ENCODE measurements at places on chromosomes 1 and 21.

GRCh38 chr1:29330856-29331255 lies 94.5 kb downstream of the PTPRU start:
- DNase-seq, result no peak

- no peak for DNase-seq
These were observed 206.5 kb downstream of the ZP4 start for GRCh38 chr1:237684236-237684635.

DNA sequence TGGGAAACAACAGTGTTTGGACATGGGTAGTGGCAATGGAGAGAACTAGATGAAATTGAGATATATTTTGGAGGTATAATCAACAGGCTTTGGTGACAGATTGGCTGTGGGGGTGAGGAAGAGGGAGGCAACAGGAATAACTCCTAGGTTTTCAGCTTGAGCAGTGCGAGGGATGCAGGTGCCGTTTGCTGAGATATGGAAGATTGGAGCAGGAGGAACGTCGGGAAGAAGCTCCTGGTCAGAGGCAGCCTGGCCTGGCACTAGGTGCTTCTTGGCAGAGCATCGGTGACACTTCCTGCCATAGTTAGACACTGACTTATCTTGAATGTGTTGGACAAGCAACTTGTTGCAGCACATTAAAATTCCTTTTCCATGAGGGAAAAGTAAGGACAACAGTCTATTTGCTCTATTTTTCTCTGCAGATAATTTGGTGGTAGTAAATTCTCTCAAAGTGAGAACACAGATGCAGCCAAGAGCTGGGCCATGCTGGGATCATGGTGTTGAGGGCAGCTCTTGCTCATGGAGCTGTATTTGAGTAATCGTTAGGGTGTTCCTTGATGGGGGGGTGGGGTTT lies 21.5 kb upstream of the MYSM1 start:
- no peak for DNase-seq

DNA sequence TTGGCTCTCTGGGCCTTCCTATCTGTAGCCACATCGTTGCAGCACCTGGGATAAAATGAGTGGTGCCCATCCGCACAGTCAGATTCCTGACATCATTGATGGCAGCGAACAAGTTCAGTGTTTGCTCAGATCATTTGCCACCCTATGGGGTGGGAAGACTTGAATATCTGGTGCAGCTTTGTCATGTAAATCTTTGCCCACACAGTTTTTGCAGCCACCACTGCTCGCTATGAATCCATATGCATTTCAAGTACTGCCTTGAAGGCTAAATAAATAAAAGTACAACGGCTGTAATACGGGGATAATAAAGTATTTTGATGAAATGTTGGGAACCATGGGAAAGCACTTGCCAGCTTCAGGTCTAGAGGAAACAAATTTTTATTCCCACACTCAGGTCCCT lies 56.3 kb upstream of the COA6 start:
- DNase-seq, result no peak

GRCh38 chr21:35197191-35197590 lies 148.1 kb upstream of the RUNX1 start:
- no peak for DNase-seq

- no peak for DNase-seq
These were observed 449.0 kb downstream of the MATN1 start for GRCh38 chr1:30274173-30274970.

DNA sequence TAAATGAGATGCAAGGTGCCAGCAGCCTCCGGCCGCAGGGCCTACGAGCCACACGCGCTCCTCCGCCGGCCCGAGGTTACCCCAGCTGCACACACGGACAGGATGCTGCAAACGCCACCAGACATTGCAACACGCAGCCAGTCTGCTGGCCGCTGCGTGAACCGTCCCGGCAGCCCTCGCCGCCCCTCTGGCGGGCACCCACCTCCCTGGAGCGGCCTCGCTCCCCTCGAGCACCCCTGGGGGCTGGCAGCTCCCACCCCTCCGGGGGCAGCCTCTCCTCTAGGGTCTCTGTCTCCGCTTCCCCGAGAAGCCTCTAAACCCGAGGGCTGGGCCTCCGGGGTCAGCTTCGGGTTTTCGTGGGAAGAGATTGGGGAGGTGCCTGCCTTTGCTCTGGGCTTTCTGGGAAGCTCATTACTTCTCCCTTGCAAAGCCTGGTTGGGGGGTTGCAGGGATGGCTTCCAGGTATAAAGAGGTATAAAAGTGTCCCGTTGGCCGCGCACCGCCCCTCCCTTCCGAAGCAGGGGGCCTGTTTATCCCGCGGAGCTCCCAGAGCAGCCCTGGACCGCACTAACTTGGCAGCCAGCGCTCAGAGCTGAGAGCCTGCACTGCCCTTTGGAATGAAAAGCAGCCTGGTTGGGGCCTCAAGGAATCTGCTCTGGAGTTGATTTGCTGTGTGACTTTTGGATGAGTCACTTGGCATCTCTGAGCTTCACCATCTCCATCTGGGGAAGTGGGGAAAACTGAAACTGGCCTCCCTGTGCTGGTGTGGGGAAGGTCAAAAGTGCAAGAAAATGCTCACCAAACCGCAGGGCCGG lies 21.8 kb downstream of the DHRS3 start:
- no peak for DNase-seq

DNA sequence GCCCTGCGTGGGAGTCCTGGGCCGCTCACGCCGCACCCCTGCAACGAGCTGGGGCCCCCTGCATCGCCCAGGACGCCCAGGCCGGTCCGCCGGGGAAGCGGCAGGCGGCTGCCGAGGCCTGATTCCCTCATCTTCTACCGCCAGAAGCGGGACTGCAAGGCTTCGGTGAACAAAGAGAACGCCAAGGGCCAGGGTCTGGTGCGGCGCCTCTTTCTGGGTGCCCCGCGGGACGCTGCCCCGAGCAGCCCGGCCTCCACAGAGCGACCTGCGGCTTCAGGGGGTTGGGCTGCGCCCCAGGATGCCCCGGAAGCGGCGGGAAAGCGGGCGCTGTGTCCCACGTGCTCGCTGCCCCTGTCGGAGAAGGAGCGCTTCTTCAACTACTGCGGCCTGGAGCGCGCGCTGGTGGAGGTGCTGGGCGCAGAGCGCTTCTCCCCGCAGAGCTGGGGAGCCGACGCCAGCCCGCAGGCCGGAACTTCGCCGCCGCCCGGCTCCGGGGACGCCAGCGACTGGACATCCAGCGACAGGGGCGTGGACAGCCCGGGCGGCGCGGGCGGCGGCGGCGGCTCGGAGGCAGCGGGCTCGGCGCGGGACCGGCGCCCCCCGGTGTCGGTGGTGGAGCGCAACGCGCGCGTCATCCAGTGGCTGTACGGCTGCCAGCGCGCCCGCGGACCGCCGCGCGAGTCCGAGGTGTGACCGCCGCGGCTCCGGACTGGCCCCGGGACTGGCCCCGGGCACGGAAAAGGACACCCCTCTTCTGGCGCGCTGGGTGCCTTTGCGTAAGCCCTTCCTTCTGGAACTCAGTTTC lies 2.7 kb downstream of the FAM110D start:
- no peak for DNase-seq

- DNase-seq, result peak; percentile 67
These were observed at the start of gene CCDC28B for GRCh38 chr1:32200226-32201010. TSS of gene CCDC28B (plus strand) at chr1:32200595. CDS start at chr1:32201936, 1,341 bp downstream.

- no peak for DNase-seq
These were observed 486.1 kb upstream of the ADGRL2 start for GRCh38 chr1:81314513-81315233.

DNA sequence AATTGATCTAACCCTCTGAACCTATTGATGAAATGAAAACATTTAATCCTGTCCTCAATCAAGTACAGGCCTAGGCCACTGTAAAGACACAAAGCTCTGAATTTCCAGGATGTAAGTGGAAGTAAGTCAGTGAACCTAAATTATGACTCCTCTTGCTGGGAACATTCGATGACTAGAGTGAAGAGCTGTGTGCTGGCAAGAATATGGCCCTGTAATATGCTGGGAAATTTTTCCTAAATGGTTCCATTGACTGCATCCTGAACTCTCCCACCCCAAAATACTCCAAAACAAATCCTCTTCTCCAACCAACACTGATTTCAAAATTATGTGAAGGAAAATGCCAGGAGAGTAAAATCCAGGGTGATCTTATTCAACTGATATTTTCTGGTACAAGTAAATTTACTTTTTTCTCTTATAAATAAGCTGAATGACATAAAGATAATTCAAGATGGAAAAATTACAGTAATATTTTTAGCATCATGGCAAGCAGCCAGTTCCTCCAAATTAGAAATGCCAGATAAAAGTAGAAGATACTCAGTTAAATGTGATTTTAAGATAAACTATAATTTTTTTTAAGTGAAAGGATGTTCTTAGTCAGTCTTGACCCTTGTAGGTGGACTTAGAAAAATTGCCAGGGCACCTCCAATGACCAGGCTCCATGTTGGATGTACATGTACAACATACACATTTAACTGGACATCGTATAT lies 269.4 kb downstream of the PTGER3 start:
- DNase-seq, result no peak

GRCh38 chr1:211068976-211069375 lies 65.0 kb downstream of the KCNH1 start:
- no peak for DNase-seq

DNA sequence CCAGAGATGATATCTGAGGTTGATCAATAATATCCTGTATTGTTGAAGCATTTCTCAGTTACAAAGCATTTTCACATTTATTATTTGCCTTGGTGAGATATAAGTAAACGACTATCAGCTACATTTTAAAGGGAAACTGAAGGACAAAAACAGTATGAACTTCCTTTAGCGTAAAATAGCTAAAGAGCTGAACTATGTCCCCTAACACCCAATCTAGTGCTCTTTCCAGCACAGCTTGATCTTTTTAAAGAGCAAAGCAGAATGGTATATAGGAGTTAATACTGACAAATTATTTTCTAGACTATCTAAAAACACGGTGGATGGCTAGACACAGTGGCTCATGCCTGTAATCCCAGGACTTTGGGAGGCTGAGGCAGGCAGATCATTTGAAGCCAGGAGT lies 3.5 kb downstream of the TRIM33 start:
- DNase-seq, result no peak

GRCh38 chr21:43664358-43664757 lies 5.0 kb downstream of the RRP1B start:
- no peak for DNase-seq

- no peak for DNase-seq
These were observed 984.6 kb downstream of the ADGRL2 start for GRCh38 chr1:82785268-82785790.

GRCh38 chr1:1422465-1423244 lies 1.6 kb upstream of the ANKRD65 start:
- no peak for DNase-seq

DNA sequence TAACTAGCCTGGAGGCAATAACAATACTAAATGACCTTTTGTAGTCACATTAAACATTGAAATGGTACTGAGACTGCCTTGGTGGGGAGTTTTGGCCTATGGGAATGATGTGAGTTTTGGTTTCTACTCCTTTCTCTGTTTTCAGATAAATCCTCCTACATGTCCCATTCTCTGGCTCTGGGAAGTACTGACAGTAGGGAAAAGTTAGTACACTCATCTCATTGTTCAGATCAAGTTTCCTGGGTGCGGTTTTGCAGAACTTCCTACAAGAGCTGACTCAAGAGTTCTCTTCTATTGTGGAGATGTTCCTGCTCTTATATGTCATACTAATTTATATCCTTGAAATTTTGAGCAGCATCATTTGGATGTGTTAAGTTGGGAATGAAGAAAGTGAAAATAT lies 74.2 kb upstream of the MACF1 start:
- no peak for DNase-seq

DNA sequence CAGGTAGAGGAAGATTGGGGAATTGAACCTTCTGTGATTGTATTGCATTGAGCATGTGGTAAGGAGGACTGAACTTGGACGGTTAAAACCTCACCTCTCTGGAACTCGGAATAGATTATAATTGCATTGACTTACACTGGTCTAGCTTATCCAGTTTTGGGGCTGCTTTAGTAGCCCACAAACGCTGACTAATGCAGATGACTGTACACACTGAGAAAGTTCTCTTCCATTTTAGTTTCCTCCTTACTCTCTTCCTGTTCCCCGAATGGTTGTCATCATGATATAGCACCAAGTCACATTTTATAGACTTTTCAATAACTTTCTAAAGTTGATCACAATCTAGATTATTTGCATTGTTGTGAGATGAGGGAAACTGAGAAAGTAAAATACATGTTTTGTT lies 78.2 kb downstream of the NFIA start:
- no peak for DNase-seq

DNA sequence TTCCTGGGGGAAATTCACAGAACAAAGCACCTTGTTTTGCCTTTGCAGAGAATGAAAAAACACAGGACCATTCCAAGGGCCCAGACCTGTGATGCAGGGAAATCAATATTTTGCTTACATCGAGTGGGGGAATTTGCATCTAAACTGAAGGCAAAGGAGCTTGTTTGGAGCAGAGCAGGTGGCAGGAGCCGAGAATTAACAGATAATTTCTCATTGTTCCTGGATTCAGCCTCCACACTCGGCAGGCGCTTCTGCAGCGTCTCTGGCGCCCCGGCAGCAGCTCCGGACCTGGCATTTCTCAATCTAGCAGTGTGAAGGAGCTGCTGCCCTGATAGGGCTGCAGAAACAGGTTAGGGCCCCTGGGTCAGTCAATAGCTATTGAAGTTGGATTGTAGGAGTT lies 2.0 kb upstream of the SYT6 start:
- no peak for DNase-seq

- no peak for DNase-seq
These were observed 144.0 kb downstream of the ZNF281 start for GRCh38 chr1:200265881-200266280.

DNA sequence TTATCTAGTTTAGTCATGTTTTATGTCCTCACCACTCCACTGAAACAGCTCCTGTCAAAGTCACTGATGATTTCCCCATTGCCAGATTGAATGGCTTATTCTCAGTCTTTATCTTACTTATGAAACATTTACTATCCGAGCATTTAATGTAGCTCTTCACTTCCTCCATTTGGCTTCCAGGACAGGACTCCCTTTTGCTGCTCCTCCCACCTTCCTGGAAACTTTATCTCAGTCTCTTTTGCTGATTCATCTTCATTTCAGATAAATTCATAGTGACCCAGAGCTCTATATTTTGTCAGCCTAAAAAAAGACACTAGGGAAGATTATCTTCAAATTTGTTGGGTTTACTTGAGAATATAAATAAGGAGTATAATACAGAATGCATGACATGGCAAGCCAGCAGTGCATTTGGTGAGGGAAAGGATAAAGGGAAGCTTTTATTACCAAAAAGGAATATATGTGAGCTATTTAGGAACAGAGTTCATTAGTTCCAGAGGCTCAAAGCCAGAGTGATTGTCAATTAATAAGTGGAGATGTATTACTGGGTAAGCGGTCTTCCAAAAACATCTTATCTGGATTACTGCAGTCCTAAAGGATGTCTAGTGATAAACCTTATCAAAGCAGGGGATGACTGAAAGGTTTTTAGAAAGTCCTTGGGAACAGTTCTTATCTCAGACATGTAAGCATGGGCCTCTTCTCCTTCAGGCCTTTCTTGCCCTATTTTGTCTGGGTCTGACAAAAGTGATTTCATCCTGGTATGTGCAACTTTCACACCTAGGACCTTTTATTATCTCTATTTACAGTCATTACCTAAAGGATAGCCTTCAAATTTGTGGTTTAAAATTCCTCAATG lies 25.6 kb downstream of the IL23R start:
- DNase-seq, result no peak

GRCh38 chr21:34795175-34795547 lies 126.4 kb downstream of the CLIC6 start:
- no peak for DNase-seq

- no peak for DNase-seq
These were observed 64.1 kb downstream of the PEX14 start for GRCh38 chr1:10538646-10539355.
